HFF-Myc (cell line): ENCODE measurements at places on chromosomes 5 and 9.

DNA sequence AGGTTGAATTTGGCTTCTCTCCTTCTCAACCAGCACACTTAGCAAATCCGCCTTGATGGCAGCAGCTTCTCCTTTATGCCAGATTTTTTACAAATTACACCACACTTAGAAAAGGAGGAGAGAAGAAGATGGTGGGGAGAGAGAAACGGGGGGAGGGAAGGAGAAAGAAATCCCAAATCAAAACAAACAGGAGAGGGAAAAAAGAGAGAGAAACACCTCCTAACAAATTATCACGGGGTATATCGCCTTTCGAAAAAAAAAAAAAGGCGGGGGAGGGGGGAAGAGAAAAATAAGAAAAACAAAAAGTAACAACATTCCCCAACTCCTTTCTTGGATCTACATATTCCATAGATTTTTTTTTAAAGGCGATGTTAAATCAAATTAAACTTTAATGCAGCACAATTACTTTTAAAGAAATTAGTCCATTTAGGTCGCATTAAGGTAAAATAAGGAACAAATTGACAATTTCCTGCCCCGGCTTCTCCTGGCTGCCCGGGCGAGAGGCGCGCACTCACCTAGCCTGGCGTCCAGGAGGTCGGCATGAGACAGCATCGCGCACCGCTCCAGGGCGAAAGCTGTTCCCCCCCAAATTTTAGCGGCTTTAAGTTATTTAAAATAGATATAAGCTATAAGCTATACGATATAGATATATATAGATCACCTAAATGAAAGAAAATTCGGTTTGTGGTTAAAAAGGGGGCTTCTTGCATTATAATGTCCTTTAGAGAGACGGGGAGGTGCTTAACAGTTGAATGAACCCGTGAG is at the start of gene OTP:
OTP (minus strand) TSS at position 716 of the 765 bp plus-strand sequence; CDS start at position 552, 164 bp downstream.
- no peak for DNase-seq

GRCh38 chr5:57817001-57817453 is 334.4 kb upstream of the ACTBL2 start:
- no peak for DNase-seq

GRCh38 chr5:172453206-172453985 is 929 bp downstream of the SH3PXD2B start:
- DNase-seq, result no peak

DNA sequence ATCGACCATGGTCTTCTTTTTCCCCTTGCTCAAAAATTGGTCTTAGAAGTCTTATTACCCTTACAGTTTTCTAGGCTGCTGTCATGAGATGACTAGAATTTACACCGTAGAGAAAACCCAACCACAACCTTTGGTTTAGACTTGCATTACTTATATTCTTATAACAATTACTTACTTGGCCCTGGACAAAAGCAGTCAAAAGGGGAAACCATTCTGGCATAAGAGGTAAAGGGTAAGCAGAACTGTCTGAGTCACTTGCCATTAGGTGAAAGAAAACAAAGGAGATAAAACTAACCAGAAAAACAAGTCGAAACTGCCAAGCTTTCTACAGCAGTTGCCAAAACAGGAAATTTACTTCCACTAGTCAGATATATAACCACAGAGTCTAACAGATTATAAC is 17.9 kb downstream of the TMEM245 start:
- no peak for DNase-seq

DNA sequence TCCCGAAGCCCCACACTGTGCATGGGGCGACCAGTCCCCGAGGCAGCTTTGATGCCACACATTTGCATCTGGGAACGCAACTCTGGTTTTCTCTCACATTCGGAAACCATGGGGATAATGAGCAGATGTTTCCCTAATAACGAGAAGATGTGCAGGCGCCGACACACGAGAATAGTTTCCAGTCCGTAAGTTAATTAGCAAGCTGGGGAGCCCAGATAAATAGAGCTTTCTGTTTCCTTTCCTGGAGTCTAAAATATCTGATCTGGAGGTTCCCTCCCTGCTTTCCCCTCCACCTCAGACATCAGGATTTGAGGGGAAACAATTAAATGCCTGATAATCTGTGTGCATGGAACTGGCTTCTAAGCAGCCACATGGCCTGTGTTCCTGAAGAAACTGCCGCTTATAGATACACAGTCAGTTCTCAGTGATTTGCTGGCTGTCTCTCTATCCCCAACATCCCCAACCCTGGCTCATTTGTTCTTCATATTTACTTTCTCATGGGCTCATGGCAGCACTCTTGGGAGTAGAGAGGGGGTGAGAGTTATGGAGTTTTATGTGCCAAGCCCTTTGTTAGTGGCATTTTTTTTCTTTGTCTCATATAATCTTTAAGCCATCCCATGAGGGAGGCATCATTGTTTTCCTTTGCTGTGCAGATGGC is 62.8 kb downstream of the PDZD2 start:
- no peak for DNase-seq

- no peak for DNase-seq
These were observed 161.5 kb downstream of the HSD17B3 start for GRCh38 chr9:96140296-96141127.

GRCh38 chr5:157463621-157464518 is 3.9 kb downstream of the NIPAL4 start:
- peak; percentile 11 for DNase-seq

- DNase-seq, result no peak
These were observed 291.8 kb downstream of the KIAA0825 start for GRCh38 chr5:94326586-94326985.

GRCh38 chr9:137069508-137070091 is 757 bp downstream of the SAPCD2 start:
- DNase-seq, result no peak

DNA sequence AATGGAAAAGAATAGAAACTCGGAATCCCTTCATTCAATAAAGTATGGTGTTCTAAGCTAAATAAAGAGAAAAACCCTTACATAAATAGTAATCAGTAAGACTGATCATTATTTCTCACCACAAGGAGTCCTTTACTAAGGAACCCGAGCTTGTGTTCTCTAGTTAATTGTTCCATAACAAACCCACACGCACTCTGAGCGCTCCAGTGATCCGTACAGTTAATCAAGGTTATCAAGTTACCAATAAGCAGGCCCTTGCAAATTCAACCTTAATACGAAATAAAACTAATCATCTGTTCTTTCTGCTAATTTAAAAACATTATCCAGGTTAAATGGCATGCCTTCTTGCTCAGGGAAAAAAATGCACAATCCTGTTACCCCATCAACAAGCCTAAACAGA is 224.4 kb downstream of the FRMD3 start:
- DNase-seq, result no peak

DNA sequence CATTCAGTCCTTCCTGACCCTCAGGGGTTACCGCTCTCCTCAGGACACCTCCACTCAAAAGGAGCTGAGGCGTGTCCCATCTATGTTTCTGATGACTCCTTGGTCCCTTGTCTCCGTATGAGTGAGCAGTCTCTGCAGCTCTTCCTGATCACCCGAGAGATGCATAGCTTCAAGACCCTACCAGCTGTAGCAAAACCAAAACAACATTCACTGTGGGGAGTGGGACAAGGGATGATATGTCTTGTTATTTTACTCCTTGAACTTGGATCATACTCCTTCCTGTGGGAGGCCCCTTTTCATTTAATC is 14.4 kb downstream of the GLDC start:
- no peak for DNase-seq

DNA sequence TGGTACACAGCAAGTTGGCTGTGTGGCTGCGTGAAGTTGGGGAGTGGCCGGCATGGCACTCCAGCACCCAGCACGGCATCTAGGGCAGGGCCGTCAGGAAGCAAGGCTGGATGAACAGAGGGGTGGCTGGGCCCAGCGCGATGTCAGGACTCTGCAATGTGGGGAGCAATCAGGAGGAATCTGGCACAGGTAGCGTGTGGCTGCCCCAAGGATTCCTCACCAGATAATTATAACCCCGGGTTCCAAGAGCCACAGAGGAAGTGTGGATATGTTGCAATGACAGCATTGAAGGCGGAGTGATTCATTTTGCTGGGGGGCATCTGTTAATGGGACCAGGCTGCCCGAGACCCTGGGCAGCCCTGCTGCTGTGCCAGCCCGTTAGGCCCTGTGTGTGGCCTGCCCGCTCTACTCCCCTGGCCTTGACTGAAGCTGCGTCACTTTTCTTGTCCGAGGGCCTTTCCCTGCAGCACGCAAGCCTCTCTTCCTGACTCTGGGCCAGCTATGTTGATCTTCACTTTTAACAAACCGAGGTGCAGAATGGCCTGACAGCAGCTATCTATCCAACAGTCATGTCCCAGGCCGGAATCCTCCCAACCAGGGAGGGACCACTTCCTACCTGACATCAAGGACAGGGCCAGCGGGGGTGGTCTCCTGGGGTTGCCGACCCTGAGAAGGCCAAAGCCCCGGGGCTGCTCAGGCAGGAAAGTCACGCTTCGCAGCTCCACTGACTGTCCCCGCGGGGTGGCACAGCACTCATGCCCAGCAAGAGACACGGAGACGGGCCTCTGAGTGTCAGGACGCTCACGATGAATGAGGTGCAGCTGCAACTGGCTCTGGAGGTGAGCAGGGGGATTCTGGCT is 118.0 kb upstream of the PHYKPL start:
- no peak for DNase-seq

GRCh38 chr5:169350016-169350415 is 49.1 kb upstream of the SLIT3 start:
- DNase-seq, result peak; percentile 30

- DNase-seq, result no peak
These were observed 593.2 kb downstream of the ELAVL2 start for GRCh38 chr9:23232831-23233230.

DNA sequence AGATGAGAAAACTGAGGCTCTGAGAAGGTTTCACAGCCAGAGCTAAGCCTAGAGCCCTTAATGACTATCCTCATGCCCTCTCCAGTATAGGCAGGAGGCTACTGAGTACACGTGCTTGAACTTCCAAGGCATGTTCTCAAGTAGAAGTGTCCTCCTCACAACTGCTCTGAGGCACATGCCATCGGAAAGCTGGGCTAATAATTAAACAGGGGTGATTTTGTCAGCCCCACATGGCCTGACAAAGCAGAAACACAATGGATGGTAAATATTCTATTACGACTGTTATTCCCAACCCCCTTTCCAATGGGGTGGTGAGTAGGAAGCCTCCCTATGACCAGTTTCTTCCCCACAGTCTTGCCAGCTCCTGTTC is 34.3 kb downstream of the KCNIP1 start:
- no peak for DNase-seq

DNA sequence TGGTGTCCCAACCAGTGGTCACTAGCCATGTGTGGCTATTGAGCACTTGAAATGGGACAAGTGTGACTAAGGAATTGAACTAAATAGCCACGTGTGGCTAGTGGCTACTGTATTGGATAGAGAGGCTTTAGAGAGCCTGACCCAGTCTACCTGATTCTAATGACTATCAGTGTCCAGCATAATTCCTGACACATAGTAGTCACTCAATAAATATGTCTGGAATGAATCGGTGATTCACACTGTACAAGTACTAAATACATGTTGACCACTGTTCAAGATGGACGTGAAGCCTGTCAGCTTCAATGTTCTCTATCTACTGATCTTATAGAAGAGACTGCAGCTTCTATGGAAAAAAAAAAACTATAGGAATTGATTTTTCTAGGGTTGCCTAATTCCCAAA is 57.7 kb upstream of the MAST4 start:
- no peak for DNase-seq

GRCh38 chr9:92715488-92716231 is 45.7 kb upstream of the IPPK start:
- no peak for DNase-seq

DNA sequence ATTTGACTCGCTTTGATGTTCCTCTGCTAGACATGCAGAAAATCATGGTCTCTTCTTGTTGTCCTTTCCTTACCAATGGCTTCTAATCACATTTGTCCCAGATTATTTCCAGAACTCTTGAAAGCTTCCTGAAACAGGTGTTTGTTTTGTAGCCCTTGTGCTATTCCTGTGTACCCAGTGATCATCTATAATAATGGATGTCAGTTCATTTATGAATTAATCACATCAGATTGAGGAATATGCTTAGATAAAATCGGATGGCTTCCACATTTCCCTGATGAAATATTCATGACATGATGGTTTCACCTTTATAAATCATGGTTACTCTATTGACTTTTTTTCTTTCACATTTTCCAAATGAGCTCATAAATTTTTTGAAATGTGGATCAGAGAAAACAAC is 359.0 kb upstream of the DMAC1 start:
- no peak for DNase-seq

- DNase-seq, result no peak
These were observed 94.6 kb upstream of the SLC30A5 start for GRCh38 chr5:68999181-68999580.

DNA sequence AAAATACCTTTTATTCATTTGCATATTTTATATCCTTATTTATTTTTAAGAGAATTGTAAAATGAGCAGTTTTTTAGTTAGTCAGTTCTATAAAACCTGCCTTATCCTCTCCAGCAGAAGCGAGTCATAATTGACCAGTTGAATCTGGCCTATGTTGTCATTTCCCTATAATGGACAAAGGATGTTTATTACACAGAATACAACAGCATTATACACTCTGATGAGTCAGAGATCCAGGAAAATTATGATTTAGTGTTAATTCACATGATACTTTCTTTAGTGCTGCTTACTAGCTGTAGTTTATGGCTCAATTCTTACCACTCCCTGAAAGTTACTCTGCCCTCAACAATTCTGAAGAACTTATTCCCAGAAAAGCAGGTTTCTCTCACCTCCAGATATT is 26.8 kb upstream of the LURAP1L start:
- peak; percentile 30 for DNase-seq

GRCh38 chr9:76401580-76402354 is 7.5 kb upstream of the RFK start:
- DNase-seq, result no peak

- DNase-seq, result peak; percentile 33
These were observed 30.0 kb upstream of the TTLL11 start for GRCh38 chr9:122122903-122123632.

- DNase-seq, result no peak
These were observed 404.3 kb downstream of the RAB3C start for GRCh38 chr5:58987193-58987592.

GRCh38 chr9:125433461-125434011 is 171.9 kb downstream of the GAPVD1 start:
- no peak for DNase-seq

DNA sequence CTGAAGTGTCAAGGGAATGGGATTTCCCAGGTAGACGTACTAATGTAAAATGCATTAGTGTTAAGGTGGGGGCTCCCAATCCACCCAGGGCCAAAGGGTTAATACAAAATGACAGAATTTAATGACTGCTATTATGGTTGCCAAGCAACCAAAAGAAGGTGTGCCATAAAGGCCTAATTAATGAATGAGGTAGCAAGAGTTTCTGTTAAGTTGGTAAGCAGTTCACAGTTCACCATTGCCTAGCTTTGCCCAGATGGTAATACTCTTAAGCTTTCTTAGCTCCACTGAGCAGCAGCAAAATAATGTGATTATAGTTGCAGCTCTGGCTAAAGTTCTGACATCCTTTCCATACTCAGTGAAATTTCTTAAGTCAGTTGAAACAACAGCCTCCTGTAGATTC is 211.7 kb downstream of the DENND1A start:
- no peak for DNase-seq

GRCh38 chr9:129886226-129887174 is 51.2 kb downstream of the USP20 start:
- DNase-seq, result no peak

- DNase-seq, result no peak
These were observed 80.8 kb downstream of the IQGAP2 start for GRCh38 chr5:76483881-76484280.

GRCh38 chr5:139880416-139881142 is 85.0 kb downstream of the PSD2 start:
- no peak for DNase-seq
